ENCODE measurements at places on chromosomes 13 and 19. TPM values are rescaled to one million over a fixed set of nuclear protein-coding genes. Genes with fewer than 3 reads are reported as not detected.

- no peaks in the 10 kb centered on the region for H3K27me3 ChIP-seq
- H3K27ac ChIP-seq, result peak overlapping the region; percentile 80
- H3K36me3 ChIP-seq, result peaks cover 5% of the 10 kb centered on the region
- peak overlapping the region; percentile 51 for H3K4me3 ChIP-seq
- H3K4me1 ChIP-seq, result peaks cover 16% of the 10 kb centered on the region
These were observed 123.8 kb downstream of the NDFIP2 start for GRCh38 chr13:79604752-79605151.

- H3K27me3 ChIP-seq, result no peaks in the 10 kb centered on the region
- H3K4me1 ChIP-seq, result peaks cover 10% of the 10 kb centered on the region
- DNase-seq, result no peak
- H3K36me3 ChIP-seq, result peaks cover 6% of the 10 kb centered on the region
These were observed 4.3 kb downstream of the CAB39L start for GRCh38 chr13:49439609-49440008.

The LRRC8E gene
- total RNA-seq, result 11.8 TPM

- H3K27ac ChIP-seq, result no peak overlapping the region
- no peaks in the 10 kb centered on the region for H3K4me1 ChIP-seq
These were observed 5.6 kb downstream of the TCF3 start for GRCh38 chr19:1646659-1647453.

The KANK3 gene
- total RNA-seq, result 1.2 TPM

DNA sequence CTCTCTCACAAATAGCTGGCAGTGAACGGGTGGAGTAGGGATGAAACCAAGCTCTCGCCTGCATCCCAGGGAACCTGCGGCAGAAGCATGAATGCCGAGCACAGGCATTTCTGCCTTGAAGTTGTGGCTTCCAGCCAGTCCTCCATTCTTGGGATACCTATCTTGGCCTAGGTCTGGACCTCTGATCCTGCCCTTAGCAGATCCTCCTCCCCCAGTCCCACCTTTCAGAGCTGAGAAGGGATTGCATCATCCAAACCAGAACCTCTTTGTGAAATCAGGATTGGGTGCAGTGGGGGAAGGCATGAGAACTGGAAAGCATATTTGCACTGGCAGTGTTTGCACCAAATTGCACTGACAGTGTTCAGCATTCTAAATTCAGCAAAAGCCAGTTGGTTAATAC lies 5.8 kb downstream of the ZNF780A start:
- H3K27me3 ChIP-seq, result no peaks in the 10 kb centered on the region
- peaks cover 12% of the 10 kb centered on the region for H3K4me1 ChIP-seq
- H3K27ac ChIP-seq, result no peak overlapping the region
- no peak overlapping the region for H3K4me3 ChIP-seq

The C19orf18 gene
- not detected for total RNA-seq

The C19orf25 gene
- total RNA-seq, result 40.5 TPM

- H3K36me3 ChIP-seq, result peaks cover 7% of the 10 kb centered on the region
- no peaks in the 10 kb centered on the region for H3K4me1 ChIP-seq
- H3K27me3 ChIP-seq, result no peaks in the 10 kb centered on the region
- H3K27ac ChIP-seq, result no peak overlapping the region
- no peak overlapping the region for H3K4me3 ChIP-seq
These were observed 6.4 kb upstream of the LILRA1 start for GRCh38 chr19:54587026-54587425.

DNA sequence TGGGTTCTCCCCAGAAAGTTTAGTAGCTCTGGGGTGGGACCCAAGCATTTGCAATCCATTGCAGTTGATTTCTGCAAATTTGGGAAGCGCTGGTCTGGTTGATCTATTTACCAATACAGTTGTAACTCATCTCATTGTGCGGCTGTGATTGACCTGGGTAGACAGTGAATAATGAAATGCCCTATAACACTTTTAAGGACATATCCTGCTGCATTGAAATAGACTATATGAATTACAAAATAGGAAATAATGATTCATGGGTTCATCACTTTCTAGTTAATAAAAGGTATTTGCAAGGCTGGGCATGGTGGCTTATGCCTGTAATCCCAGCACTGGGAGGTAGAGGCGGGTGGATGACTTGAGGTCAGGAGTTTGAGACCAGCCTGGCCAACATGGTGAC lies 59.0 kb upstream of the FARP1 start:
- no peak for DNase-seq
- H3K4me3 ChIP-seq, result no peak overlapping the region
- H3K4me1 ChIP-seq, result no peaks in the 10 kb centered on the region
- H3K27me3 ChIP-seq, result no peaks in the 10 kb centered on the region
- no peak overlapping the region for H3K27ac ChIP-seq

- no peak for DNase-seq
- H3K36me3 ChIP-seq, result no peaks in the 10 kb centered on the region
- H3K4me3 ChIP-seq, result no peak overlapping the region
- no peaks in the 10 kb centered on the region for H3K4me1 ChIP-seq
- peaks cover 10% of the 10 kb centered on the region for H3K27me3 ChIP-seq
- H3K27ac ChIP-seq, result no peak overlapping the region
These were observed 1624.1 kb upstream of the PRR20A start for GRCh38 chr13:55516610-55517009.

DNA sequence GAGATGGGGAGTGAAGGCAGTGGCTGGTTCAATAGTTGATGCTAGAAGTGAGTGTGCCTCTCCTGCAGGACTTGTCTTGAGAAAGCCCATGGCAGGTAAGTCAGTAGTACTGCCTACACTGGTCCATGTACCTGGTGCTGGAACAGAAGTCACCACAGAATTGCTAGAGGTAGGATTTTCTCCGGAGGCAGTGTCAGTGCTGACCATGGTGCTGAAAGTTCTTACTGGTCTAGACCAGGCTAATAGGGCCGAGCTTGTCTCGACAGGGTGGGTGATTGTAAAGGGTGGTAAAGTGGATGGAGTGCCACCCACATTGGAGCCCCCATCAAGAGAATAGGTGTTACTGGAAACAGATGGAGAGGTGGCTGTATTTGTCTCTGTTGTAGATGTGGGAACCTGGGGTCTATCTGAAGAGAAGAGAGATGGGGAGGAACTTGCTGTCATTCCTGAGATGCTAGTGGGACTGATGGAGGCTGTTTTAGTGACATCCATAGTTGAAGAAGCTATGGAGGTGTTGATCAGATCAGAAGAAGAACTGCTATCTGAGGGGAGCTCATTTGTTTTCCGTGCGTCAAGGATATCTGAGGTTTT lies 36.6 kb downstream of the MUC16 start:
- no peak overlapping the region for H3K27ac ChIP-seq
- H3K4me1 ChIP-seq, result no peaks in the 10 kb centered on the region
